Activated CD4-positive, alpha-beta T cell treated with anti-CD3 and anti-CD28 coated beads, Interleukin-2, amount 50 U/mL, for 4 hours (primary cell): ENCODE measurements at places on chromosomes 1 and 21.

- no peak for DNase-seq
These were observed 244.0 kb downstream of the DNM3 start for GRCh38 chr1:172085317-172085716.

GRCh38 chr1:1181129-1181937 lies 7.7 kb downstream of the TTLL10 start:
- no peak for DNase-seq

- no peak for DNase-seq
These were observed 117.1 kb upstream of the ZNF644 start for GRCh38 chr1:91138959-91139358.

GRCh38 chr1:169193191-169193850 lies 86.8 kb downstream of the ATP1B1 start:
- DNase-seq: no peak

DNA sequence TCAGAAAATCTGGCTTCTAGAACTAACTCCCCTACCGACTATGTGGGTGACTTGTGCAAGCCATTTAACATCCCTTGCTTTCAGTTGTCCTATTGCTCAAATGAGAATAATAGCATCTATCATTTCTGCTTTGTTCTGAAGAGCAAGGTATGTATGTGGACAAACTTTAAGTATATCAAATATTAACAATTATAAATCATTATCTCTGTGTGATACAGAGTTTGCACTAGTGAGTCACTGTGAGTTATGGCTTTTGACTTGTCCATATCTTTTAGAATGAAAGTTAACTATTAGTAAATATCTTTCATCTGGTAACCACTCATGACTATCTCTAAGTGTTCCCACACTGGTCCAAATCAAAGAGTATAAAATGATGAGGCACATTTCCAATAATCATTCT lies 812.9 kb upstream of the ADGRL2 start:
- DNase-seq: no peak

DNA sequence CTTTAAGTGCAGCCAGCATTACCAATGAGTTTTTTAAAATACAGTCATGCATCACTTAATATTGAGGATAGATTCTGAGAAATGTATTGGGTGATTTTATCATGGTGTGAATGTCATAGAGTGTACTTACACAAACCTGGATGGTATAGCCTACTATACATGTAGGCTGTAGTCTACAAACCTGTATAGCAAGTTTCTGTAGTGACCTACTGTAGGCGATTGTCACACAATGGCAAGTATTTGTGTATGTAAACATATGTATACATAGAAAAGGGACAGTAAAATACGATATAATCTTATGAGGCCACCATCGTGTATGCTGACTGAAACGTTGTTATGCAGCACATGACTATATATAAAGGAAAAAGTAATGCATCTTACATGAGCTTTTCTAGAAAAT lies 48.2 kb downstream of the RPE65 start:
- no peak for DNase-seq

GRCh38 chr1:13723810-13724209 lies 23.8 kb downstream of the PRDM2 start:
- no peak for DNase-seq

DNA sequence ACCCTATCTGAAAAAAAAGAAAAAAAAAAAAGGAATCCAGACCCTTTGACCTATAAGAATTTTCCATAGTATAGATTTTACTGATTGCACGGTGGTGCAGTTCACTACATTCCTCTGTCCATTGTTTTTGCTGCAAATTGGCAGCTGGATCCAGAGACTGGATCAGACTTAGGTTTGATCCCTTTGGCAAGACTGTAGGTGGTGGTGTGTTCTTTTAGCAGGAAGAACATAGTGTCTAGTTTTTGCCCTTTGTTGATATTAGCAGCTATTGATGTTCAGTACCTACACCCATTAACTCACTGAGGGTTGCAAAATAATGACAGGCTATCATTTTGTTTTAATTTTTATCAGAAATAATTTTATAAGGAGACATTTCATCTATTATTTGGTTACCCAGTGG lies 37.1 kb downstream of the OSBPL9 start:
- no peak for DNase-seq

DNA sequence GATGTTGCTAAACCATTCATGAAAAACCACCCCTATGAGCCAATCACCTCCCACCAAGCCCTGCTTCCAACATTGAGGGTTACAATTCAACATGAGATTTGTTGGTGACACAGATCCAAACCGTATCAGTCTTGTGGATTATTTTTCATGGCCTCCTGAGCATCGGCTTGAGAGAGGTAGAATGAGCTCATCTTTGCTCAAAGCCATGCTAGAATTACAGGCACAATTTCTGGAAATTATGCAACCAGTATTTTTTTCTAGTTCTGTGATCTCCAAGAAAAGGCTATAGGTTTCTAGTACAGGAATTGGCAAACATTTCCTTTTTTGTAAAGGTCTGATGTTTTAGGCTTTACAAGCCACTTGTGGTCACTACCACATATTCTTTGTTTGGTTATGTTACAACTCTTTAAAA lies 219.4 kb downstream of the DUSP10 start:
- no peak for DNase-seq

DNA sequence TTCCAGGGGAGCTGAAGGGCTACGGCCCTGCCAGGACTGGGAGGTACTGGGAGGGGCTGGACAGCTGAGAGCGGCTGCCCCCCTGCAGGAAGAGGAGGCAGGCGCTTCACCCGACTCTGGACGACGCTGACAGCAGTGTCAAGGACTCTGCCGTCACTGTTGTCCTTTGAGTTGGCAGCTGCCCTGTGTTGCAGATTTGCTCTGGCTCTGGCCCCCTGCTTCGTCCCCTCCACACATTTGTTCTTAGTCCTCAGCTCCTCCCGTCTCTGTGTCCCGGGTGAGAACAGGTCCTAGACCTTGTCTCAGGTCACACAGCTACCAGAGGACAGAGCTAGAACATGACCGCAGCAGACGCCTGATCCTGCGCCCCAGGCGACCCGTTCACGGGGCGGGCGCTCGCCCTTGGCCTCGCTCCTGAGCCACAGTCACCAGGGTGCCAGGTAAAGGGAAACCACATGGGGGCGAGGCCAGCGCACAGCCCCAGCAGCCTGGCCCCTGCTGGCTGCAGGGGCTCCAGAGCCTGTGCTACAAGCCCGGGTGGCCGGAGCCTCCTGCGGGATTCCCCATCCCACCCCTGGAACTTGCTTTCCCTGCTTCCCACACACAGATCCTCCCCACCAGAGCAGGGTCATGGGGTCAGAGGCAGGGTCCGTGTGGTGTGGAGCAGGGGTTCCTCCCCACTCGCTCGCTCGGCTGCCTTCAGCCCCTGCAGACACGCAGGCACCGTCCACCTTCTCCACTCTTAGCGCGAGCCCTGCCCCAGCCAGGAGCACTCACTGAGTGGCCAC lies 10.7 kb upstream of the NPHP4 start:
- no peak for DNase-seq

DNA sequence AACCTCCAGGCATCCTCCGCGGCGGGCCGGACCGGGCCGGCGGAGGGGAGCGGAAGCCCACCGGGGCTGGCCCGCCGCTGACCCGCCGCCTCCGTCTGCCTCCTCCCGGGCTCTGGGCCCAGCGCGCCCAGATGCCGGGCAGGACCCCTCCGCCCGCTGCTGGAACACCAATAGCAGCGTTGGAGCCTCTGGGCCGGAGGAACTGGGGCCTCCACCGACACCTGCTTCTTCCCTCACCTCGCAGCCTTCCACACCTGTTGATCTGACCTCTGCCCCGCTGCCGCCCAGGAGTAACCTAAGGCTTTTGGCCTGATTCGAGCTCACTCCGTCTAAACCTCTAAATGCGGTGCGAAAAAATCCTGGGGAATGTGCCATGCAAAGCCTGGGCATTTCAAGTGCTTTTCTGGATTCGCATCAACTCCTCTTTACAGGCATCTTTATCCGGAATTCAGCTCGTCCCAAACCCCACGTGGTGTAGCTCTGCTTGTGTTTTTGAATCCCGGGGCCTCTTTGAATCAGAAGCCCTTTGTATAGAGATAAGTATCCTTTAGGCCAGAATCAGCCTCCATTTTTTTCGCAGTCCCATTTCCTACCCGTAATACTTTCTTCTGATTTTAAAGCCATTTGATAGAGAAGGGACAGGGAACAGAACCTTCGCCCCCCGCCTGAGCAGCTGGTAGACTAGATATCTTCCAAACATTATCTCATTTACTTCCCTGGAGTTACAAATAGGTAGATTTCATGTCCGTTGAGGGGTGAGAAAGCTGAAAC lies 680 bp upstream of the CNN3 start:
- DNase-seq: no peak
